ENCODE measurements at places on chromosomes 2 and 18.

DNA sequence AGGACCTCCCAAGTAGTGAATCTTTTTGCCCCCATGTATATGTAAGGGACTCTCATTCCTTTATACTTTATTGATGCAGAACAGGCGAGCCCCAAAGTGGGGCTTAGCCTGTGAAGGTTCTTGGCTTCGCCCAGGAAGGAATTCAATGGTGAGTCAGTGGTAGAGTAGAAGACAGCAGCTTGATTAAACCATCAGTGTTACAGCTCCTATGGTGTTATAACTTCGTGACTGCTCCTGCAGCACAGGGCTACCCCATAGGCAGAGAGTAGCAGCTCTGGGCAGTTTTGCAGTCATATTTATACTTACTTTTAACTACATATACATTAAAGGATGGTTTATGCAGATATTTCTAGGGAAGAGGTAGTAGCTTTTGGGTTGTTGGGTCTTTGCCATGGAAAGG lies 11.0 kb downstream of the FAM171B start:
- H3K4me1 ChIP-seq = no peaks in the 10 kb centered on the region
- H3K27ac ChIP-seq = no peak overlapping the region
- DNase-seq = no peak
- H3K4me3 ChIP-seq = no peak overlapping the region
- H3K36me3 ChIP-seq = no peaks in the 10 kb centered on the region

DNA sequence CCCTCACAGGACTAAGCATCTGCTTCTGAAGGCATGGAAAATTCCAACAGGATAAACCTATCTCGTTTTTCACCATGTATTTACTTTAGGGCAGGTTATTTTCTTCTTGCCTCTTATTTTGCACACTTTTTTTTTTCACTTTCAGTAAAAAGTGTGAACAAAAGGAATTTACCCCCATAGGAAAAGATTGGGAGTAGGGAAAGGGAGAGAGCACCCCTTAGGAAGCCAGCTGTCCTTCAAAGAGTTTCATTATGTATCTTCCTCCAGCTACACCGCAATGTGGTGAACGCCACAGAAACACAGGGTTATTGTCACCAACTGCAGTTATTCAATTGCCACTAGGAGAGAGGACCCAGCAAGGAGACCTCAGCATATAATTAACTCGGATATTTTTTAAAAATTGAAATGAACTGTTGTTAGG lies 286.2 kb upstream of the VRK2 start:
- H3K4me3 ChIP-seq = no peak overlapping the region
- DNase-seq = no peak
- no peaks in the 10 kb centered on the region for H3K36me3 ChIP-seq
- H3K4me1 ChIP-seq = peaks cover 11% of the 10 kb centered on the region
- no peak overlapping the region for H3K27ac ChIP-seq
- peaks cover 6% of the 10 kb centered on the region for H3K27me3 ChIP-seq

GRCh38 chr2:44964752-44965236 lies 23.3 kb downstream of the SIX3 start:
- no peaks in the 10 kb centered on the region for H3K36me3 ChIP-seq
- no peak overlapping the region for H3K27ac ChIP-seq
- DNase-seq = no peak

DNA sequence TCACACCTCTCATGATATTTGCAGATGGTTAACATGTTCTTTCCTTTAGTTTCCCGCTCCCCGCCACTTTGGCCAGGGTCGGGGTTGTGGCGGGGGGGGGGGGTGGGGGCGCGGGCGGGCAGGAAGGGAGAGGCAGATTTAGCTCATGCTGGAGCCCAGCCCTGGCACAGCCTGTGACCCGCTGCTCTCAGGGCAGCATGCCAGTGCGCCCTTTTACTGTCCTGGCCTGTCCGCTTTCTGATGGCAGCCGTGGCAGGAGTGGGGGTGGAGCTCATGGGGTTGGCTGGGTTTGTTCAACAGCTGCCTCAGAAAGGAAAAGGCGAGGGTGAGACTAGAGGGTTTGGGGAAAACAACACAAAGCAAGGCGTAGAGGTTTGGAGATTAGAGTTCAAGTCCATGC lies 56.1 kb downstream of the TNP1 start:
- no peak for DNase-seq
- no peak overlapping the region for H3K27ac ChIP-seq
- H3K4me3 ChIP-seq = no peak overlapping the region

DNA sequence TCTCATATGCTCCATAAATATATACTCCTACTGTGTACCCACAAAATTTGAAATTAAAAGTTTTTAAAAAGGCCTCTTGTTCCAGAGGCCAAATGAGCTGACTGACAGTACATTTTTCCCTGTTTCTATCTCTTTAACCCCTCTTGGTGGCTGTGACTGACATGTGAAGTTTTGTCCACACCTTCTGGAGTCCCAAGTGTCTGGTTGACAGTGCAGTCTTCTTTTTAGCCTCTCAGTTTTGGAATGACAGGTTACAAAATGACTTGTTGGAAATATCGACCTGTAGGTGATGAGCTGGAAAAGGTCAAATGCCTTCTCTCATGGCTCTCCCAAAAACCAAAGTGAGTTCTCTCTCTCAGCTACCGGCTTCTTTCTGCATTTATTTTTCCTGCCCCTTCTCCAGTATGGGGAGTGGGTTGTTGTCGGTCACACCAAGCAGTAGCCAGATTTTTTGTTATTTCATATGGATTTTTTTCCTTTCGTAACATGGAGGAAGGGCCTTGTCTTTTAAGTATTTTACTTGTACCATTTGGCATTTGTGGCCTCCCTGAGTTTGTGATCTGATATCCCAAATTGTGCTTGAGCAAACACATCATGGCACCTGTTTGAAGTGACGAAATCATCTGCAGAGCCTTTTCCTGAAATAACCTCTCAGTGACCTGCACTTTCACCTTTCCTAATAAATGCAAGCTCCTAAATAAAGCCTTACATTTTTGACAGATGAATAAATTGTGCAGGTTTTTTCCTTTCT lies 143.9 kb downstream of the ESCO1 start:
- no peaks in the 10 kb centered on the region for H3K27me3 ChIP-seq
- no peak overlapping the region for H3K4me3 ChIP-seq
- no peaks in the 10 kb centered on the region for H3K36me3 ChIP-seq
- no peak for DNase-seq
- H3K27ac ChIP-seq = no peak overlapping the region
- H3K4me1 ChIP-seq = no peaks in the 10 kb centered on the region

DNA sequence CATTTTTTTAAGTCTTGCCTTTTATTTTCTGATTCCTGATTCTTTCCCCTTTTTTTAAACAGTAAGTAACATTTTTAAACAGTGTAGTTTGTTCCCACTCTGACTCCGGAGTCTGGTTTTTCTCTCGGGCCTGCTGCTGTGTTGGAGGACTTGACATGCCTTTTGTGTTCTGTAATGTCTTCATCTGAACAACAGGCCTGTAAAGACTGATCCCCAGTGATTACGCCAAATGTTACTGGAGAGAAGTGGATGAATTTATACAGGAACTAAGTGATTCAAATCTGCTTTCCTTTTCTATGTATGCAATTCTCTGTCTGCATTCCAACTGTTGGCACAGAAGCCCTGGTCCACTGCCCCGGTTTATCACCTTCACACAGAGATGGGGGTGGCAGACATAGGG lies 54.3 kb upstream of the RMDN2 start:
- H3K27ac ChIP-seq = peak overlapping the region; percentile 7
- DNase-seq = no peak
- H3K27me3 ChIP-seq = peaks cover 18% of the 10 kb centered on the region
- H3K36me3 ChIP-seq = no peaks in the 10 kb centered on the region

- no peaks in the 10 kb centered on the region for H3K36me3 ChIP-seq
- DNase-seq = no peak
- H3K27me3 ChIP-seq = no peaks in the 10 kb centered on the region
- H3K4me1 ChIP-seq = no peaks in the 10 kb centered on the region
Measured at GRCh38 chr2:155871940-155872339, 460.6 kb downstream of the NR4A2 start.

- DNase-seq = no peak
- no peaks in the 10 kb centered on the region for H3K4me1 ChIP-seq
- H3K4me3 ChIP-seq = no peak overlapping the region
- H3K36me3 ChIP-seq = no peaks in the 10 kb centered on the region
- no peaks in the 10 kb centered on the region for H3K27me3 ChIP-seq
Measured at GRCh38 chr2:240757086-240757614, 62.9 kb downstream of the KIF1A start.

DNA sequence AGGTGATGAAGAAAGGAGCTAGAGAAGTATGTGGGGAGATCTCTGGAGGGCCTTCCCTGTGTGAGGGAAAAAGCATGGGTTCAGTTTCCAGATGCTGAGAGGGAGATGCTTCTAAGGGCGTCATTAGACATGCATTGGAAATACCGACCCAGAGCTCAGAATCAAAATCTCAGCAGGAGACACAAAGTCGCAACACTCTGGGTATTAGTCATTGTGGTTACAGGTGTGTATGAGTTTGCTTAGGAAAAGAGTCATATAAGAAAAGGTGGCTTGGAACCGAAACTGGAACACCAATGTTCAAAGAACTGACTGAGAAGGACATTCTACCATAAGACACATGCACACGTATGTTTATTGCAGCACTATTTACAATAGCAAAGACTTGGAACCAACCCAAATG lies 477.1 kb downstream of the FBXO15 start:
- H3K27ac ChIP-seq = no peak overlapping the region
- H3K4me3 ChIP-seq = no peak overlapping the region
- no peaks in the 10 kb centered on the region for H3K4me1 ChIP-seq
- H3K36me3 ChIP-seq = no peaks in the 10 kb centered on the region
- DNase-seq = no peak

GRCh38 chr2:125516496-125517109 lies 1139.4 kb upstream of the GYPC start:
- H3K36me3 ChIP-seq = no peaks in the 10 kb centered on the region
- DNase-seq = no peak
- no peaks in the 10 kb centered on the region for H3K27me3 ChIP-seq
- no peak overlapping the region for H3K27ac ChIP-seq
- H3K4me3 ChIP-seq = no peak overlapping the region

DNA sequence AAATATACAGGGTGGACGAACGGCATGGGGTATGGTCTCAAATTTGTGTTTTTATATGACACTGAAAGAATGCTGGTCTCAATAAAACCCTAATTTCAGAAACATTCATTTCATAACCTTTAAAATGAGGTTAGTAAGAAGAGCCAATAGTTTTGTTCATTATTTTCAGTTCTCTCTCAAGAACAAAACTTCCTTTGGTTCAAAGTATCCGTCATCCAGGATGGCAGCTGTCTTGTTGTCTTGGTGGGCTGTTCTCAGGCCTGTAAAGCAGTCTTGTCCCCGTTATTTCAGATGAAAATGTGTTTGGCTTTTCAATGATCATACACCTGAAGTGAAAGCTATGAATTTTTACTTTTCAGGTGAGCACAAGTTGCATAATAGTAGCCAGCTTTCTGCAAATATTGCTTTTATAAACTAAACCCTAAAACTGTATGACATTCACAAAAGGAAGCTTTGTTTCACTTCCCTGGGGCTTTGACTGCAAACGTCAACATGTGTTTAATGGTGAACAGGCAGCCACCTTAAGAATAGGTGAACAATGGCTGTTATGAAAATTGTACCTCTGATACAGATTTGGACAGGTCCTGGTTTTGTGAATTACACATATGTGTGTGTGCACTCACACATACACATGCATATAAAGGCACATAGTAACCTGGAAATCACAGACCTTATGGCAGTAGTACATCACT lies 2.6 kb downstream of the IL18RAP start:
- no peaks in the 10 kb centered on the region for H3K36me3 ChIP-seq
- H3K4me3 ChIP-seq = no peak overlapping the region
- no peak overlapping the region for H3K27ac ChIP-seq
- no peak for DNase-seq
- H3K4me1 ChIP-seq = no peaks in the 10 kb centered on the region

DNA sequence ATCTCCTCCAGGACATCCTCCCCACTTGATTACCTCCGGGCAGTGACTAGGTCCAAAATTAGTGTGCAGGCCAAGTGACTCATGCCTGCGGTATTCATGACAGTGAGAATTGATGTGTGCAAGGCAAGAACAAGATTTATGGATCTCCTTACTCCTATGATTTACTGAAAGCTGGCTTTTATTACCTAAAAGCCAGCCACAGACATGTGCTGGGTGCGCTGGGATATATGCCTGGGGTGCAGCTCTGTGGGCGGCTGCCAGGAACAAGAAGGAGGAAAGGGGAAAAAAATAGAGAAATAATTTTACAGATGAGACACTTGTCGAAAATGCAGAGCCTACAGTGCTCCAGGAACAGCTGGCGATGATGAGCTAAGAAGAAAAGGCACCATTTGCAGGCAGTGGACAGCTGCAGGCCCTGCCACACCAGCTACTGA lies 359.3 kb downstream of the CMPK2 start:
- H3K4me3 ChIP-seq = no peak overlapping the region
- no peak for DNase-seq
- H3K27ac ChIP-seq = no peak overlapping the region
- H3K27me3 ChIP-seq = no peaks in the 10 kb centered on the region
- H3K4me1 ChIP-seq = no peaks in the 10 kb centered on the region

DNA sequence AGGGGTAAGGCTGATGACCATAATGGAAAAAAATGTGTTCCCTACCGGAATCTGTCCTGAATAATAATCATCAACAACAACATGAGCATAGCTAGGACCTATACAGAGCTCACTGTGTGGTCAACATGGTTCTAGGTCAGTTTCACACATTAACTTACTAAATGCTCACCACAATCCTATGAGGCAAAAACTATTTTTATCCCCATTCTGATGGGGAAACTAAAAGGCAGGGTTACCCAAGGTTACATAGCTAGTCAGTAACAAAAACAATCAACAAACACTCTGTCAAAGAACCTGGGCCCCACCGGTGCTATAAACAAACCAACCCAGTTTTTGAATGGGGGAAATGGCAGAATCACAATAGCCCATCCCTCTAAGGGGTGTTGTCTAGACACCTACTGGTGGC lies 40.1 kb downstream of the AOX1 start:
- H3K27me3 ChIP-seq = no peaks in the 10 kb centered on the region
- H3K36me3 ChIP-seq = no peaks in the 10 kb centered on the region
- H3K4me1 ChIP-seq = no peaks in the 10 kb centered on the region
- no peak for DNase-seq
- no peak overlapping the region for H3K27ac ChIP-seq
- H3K4me3 ChIP-seq = no peak overlapping the region

- peaks cover 2% of the 10 kb centered on the region for H3K4me1 ChIP-seq
- H3K27ac ChIP-seq = no peak overlapping the region
- no peaks in the 10 kb centered on the region for H3K27me3 ChIP-seq
- no peaks in the 10 kb centered on the region for H3K36me3 ChIP-seq
Measured at GRCh38 chr18:77082316-77082955, 50.1 kb downstream of the MBP start.

DNA sequence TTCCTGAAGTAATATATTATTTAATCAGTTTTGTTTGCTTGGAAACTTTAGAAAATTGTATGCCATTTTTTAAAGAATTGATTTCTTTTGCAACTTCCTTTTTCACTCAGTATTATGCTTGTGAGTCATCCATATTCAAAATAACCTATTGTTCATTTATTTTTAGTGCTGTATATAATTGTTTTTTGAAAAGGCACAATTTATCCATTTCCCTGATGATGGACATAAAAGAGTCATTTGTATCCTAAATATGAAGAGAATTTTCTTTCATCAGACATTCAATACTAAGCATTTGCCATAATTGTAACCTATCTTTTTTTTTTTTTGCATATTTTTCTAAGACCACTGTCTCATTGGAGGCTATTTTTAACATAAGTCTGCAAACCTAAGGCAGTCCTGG lies 134.1 kb upstream of the SERPINE2 start:
- no peaks in the 10 kb centered on the region for H3K27me3 ChIP-seq
- no peak overlapping the region for H3K27ac ChIP-seq
- no peaks in the 10 kb centered on the region for H3K4me1 ChIP-seq
- no peaks in the 10 kb centered on the region for H3K36me3 ChIP-seq
- no peak for DNase-seq
